ENCODE measurements at places on chromosomes 3 and 15.

GRCh38 chr3:58249358-58250092 is 11.9 kb downstream of the ABHD6 start:
- DNase-seq, result no peak

DNA sequence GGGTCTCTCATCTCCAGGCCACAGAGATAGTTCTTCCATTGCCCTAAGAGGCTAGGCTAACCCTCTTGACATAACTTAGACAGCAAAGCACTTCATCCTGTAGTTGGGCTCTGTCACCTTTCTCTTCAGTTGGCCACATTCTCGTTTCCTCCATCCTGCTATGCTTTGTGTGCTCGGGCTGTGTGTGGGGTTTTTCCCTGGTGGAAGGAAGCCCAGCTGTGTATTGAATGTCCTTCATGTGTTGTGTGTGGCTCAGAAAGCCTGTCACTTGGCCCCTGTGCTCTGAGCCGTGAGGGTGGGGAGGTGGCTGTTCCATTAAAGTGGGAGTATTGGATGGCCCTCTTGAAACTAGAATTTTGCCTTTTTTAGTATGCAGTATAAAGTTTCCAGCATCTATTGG is 8.8 kb upstream of the EXOG start:
- no peak for DNase-seq

DNA sequence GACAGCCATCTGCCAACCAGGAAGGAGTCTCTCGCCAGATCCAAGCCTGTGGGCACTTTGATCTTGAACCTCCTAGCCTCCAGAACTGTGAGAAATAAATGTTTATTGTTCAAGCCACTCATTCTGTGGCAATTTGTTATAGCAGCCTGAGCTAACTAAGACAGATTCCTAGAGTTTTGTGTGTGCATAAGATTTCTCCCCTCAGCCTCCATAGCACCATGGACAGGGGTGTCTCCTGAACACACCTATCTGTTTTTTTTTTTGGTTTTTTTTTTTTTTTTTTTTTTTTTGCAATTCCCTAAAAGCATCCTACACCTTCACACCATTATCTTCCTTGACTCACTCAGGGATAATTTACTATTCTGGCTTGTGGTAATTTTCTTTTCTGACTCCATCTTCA is 768.5 kb downstream of the NR2F2 start:
- DNase-seq, result no peak

DNA sequence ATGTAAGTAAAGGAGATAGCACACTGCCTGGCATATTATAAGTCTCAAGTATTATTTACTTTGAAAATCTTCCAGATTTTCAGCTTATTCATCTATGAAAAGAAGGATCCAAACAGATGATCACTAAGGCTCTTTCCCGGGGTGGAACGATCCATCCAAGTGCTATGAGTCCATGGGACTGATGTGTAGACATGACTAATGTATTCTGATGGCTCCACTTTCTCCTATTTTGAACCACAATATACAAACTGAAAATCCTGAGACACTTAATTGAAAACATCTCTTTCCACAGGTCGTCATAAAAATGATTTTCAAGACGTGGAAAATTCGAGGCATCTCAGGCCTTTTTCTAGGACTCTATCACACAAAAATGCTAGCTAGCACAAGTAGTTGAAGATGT is 33.4 kb upstream of the CHRM5 start:
- no peak for DNase-seq

- DNase-seq, result no peak
These were observed 64.6 kb downstream of the CYP11A1 start for GRCh38 chr15:74302821-74303359.

GRCh38 chr3:134885877-134886621 is 91.0 kb downstream of the EPHB1 start:
- no peak for DNase-seq

DNA sequence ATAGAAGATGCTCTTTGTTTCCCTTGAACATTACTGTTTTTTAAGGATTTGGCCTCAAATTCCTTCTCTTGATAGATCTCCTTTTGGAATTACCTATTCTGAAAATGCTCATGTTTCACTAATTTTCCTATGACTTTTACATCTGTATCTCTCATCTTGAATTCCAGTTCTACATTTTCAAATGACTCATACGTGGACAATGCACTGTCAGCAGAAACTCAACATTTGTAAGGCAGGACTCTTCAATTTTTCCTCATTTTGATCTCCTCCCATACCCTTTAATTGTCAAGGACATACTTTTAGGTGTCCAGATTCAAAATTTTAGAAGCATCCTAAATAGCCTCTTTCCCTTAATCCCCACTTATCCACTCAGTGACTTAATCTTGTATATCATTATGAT is 341.0 kb upstream of the RASGRP1 start:
- no peak for DNase-seq

GRCh38 chr3:24802614-24803013 is 308.0 kb upstream of the THRB start:
- no peak for DNase-seq

DNA sequence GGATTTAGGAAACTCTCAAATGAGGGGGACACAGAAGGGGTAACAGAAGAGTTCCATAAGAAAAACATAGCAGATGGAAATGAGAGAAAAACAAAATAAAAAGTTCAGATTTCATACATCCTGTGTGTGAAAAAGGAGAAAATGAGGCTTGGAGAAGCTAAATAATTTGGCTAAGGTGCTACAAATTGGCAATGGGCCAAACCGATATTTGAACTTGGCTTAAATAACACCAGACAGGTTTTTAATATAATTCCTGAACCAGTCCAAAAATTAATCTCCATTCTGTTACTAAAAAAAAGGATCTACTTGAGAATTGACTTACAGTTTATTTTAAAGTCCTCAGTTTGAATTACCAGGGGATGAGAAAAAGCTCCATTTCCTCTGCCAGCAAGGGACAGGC is 342.9 kb upstream of the DPH6 start:
- DNase-seq, result no peak

- no peak for DNase-seq
These were observed 52.7 kb upstream of the SPTSSB start for GRCh38 chr3:161423911-161424522.

GRCh38 chr15:68674975-68675374 is 96.2 kb downstream of the CORO2B start:
- no peak for DNase-seq

DNA sequence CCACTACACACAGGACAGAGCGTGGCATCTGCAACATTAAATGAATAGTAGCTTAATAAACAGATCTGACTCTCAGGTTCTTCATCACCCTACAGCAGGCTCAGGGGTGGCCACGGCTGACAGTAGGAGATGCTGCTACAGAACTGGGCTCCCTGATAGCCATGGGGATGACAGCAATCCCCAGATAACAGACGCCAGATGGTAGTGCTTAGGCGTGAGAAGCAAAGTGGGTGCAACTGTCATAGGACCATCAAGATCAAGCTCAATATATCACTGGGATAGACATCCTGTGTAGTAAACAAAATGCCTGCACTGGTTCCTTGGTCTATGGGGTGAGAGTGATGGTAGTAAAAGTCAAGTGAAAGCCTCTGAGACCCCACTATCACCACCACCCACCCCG is 2.6 kb upstream of the TPRA1 start:
- DNase-seq, result no peak

Measured in activated T-helper 1 cell treated with anti-CD3 and anti-CD28 coated beads, Interleukin-2, amount 50 U/mL, for 16 hours (primary cell).